ENCODE measurements at places on chromosomes 7 and 10.

DNA sequence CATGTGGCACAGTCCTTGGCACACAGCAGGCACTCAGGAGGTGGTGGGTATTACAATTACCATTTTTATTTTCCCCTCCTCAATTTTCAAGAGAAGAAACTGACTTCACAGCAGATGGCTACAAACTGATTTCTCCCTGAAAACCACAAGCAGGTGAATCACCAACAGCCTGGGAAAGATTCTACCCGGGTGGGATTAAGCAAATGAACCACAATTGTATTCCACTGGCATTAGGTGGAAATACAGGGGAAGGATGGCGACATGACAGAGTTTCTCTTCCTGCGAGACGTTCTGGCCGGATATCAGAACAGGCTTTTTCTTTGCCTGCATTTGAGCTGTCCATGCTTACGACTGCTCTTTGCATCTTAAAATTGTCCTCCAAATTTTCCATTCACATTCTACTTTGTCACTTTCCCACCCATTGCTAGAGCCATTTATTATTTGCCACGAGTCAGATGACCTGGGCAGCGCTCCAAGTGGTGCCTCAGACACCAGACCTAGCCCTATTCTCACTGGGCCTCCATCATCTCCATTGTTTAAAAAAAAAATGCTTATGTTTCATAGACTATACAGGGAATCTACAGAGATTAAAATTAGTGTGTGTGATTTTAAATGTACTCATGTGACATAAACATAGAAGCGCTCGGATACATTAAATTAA is 4.6 kb downstream of the DENND11 start:
- DNase-seq = no peak

DNA sequence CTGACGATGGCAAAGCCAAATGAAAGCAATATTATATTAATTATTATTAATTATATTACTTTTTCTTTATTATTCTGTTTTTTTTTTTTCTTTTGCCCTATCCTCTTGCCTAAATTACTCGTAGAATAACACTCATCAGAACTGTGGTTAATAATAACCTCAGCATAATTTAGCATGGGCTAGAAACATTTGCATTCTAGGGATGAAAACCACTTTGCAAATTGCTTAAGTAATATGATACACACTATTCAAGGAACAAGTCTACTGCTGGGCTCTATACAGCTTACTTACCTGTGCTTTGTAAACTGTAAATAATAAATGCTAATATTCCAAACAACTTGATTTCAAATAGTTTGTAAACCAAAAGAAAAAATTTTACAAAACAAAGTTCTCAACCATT is 375.8 kb downstream of the HGF start:
- no peak for DNase-seq

GRCh38 chr7:150685219-150686029 is at the start of gene GIMAP2:
Gene GIMAP2 (plus strand): TSS chr7:150685706. CDS start chr7:150687060, 1,354 bp downstream.
- DNase-seq = no peak

- no peak for DNase-seq
Measured at GRCh38 chr7:133797818-133798520, 329.2 kb upstream of the LRGUK start.

GRCh38 chr7:151896086-151896485 is 19.2 kb upstream of the PRKAG2 start:
- DNase-seq = no peak

GRCh38 chr7:14023838-14024237 is 34.4 kb upstream of the ETV1 start:
- no peak for DNase-seq

GRCh38 chr10:75137533-75138438 is 26.3 kb downstream of the SAMD8 start:
- DNase-seq = no peak

- no peak for DNase-seq
Measured at GRCh38 chr10:63077800-63078199, 55.3 kb upstream of the NRBF2 start.

- no peak for DNase-seq
Measured at GRCh38 chr10:72173619-72174296, 42.1 kb upstream of the ANAPC16 start.

DNA sequence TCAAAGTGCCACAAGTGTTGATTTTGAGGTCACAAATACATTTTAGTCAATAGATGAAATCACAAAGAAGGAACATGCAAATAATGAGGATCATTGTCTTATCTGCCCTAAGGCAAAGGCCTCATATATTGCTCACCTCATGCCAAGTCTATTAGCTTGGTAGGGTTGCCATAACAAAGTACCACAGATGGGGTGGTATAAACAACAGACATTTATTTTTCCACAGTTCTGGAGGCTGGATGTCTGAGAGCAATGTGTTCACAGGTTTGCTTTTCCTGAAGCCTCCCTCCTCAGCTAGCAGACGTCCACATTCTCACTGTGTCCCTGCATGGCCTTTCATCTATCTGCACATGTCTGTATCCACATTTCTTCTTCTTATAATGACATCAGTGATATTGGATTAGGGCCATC is 59.6 kb downstream of the RELN start:
- no peak for DNase-seq

GRCh38 chr7:53094827-53095226 is 59.4 kb downstream of the POM121L12 start:
- DNase-seq = no peak

- DNase-seq = no peak
Measured at GRCh38 chr10:34641913-34642558, 173.1 kb downstream of the PARD3 start.
